Adrenal gland (tissue), 19 donors: ENCODE measurements at places on chromosomes 5 and 9. TPM values are rescaled to one million over a fixed set of nuclear protein-coding genes. Genes with fewer than 3 reads are reported as not detected.

GRCh38 chr9:70110194-70111041 is 66.8 kb downstream of the MAMDC2 start:
- no peaks in the 10 kb centered on the region for H3K27me3 ChIP-seq
- H3K36me3 ChIP-seq: no peaks in the 10 kb centered on the region
- DNase-seq: no peak

Gene NEUROG1
- total RNA-seq: not detected

Gene MED22
- 37.9 TPM for total RNA-seq

DNA sequence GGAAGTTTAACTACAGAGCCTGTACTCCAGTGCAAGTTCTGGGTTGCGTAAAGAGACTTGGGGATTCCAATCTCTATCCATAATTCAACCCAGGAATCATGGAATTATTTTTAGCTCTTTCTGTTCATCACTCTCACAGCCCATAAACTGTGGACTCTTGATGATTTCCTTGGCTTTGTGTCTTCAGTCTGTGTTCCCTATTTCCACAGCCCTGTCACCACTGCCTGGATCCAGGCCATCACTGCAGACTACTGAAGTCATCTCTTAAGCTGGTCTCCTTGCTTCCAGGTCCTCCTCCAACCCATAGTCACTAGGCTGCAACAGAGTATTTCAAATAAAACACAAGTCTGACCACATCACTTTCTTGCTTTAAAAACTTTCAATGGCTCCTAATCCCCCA is 211.7 kb downstream of the PLK2 start:
- DNase-seq: no peak
- H3K4me3 ChIP-seq: no peak overlapping the region
- H3K27ac ChIP-seq: no peak overlapping the region
- H3K36me3 ChIP-seq: no peaks in the 10 kb centered on the region

GRCh38 chr9:93815135-93815534 is 140.0 kb downstream of the BARX1 start:
- H3K36me3 ChIP-seq: no peaks in the 10 kb centered on the region
- no peak overlapping the region for H3K27ac ChIP-seq
- no peak overlapping the region for H3K4me3 ChIP-seq
- H3K27me3 ChIP-seq: peaks cover 5% of the 10 kb centered on the region
- H3K4me1 ChIP-seq: no peaks in the 10 kb centered on the region

DNA sequence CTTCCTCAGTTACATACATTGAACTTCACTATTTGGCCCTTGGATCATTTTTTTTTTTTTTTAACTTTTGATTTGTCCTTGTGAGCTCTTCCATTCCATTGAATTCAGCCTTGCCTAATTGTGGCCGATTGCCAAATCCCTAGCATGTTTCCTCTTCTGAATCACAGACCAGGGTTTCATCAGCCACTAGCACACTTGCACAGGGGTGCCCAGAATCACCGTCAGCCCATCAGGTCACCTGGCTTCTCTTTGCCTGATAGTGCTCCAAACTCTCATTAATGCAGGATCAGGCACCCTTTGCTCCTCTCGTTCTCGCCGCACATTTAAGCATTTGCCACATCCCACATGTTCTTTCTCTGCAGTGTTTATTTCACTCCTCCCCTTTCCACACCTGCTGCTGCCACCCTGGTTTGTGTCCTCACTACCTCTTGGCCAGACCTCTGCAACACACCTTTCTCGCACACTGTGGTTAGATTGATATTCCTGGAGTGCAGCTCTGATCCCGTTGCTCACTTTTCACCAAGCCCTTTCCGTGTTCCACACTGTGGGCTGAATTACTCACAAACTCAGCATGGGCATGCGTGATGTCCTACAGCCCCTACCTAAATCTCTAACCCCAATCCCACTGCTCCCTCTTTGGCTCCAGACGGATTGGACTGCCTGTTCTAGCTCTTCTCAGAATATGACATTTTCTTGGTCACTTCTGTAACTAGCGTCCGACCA is 9.8 kb downstream of the PIK3R1 start:
- peaks cover 65% of the 10 kb centered on the region for H3K4me1 ChIP-seq
- no peaks in the 10 kb centered on the region for H3K27me3 ChIP-seq
- DNase-seq: peak; percentile 93
- no peak overlapping the region for H3K4me3 ChIP-seq
- H3K27ac ChIP-seq: no peak overlapping the region
- peaks cover 20% of the 10 kb centered on the region for H3K36me3 ChIP-seq

DNA sequence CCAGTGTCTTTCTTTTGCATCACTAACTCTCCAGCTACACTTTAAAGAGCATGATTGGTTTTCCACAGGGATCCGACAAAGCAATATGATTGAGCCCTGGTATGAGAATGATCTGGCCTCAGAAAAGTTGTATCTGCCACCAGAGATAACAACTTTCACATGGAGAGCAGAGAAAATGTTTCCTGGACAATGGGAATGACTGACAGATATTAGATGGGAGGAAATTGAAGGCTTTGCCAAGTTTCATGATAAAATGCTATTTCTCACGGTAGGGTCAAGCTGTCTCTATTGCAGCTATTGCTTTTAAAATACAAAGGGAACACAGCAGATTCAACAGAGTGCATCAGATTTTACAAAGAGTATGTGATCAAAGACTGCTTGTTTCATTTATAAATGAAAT is 56.4 kb upstream of the GLIS3 start:
- no peaks in the 10 kb centered on the region for H3K4me1 ChIP-seq
- H3K27me3 ChIP-seq: no peaks in the 10 kb centered on the region
- no peaks in the 10 kb centered on the region for H3K36me3 ChIP-seq

DNA sequence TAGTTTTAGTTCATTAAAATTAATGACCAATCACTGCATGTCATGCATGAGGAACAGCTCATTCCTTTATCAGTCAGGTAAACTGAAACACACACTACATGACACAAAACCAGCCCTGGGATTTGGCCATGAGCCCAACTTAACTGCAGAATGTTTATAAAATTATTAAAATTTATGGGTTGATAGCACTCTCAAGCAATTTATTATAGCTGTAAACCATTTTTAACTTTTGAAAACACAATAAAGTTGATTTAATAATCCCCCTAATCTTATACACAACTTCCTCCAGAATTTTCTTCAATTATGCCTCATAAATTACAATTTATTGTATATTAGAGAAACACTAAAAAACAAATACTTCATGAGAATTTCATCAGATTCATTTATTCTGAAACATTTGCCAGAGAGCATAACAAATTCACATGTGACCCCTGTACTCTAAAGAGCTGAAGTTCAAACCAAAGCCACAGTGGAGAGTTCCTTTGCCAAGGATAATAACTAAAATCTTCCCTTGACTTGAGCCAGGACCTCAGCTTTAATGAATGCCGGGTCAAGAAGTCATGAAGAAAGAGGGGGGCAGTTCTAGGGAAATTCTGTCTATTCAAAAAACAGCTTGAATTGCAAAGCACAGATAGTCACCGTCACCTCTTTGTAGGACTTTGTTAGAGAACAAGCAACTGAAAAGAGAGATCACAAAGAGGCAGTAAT is 763.7 kb upstream of the GRAMD2B start:
- H3K4me3 ChIP-seq: no peak overlapping the region
- no peaks in the 10 kb centered on the region for H3K36me3 ChIP-seq
- no peaks in the 10 kb centered on the region for H3K27me3 ChIP-seq
- no peaks in the 10 kb centered on the region for H3K4me1 ChIP-seq

Gene RUFY1
- total RNA-seq: 65.3 TPM

DNA sequence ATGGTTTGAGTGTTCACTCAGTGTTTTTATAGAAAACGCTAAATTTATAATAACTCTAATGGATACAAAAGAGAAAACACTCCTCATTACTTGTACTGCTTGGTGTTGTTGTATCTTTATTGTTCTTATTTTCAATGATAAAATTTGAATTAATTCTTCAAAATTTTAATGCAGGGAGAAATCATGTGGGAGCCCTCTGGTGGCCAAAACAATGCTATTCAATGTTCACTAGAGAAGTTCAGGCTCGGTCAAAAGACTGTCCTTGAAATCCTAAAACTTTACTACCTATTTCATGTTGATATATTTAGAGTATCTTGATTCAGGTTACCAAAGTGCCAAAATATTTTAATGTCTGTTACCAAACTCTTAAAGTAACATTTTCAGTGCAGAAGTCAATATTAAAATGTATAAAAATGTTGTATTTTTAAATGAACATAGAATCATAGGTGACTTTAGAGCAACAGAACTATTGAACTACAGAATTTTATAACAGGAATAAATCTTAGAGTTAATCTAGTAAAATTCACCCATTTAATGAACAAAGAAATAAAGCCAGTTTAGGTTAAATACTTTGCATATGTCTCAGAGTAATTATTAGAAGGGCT is 1259.8 kb downstream of the PTPRD start:
- H3K27ac ChIP-seq: no peak overlapping the region
- no peaks in the 10 kb centered on the region for H3K36me3 ChIP-seq
- no peaks in the 10 kb centered on the region for H3K27me3 ChIP-seq
- no peaks in the 10 kb centered on the region for H3K4me1 ChIP-seq
- no peak for DNase-seq
- no peak overlapping the region for H3K4me3 ChIP-seq

Gene SHISAL2B
- total RNA-seq: not detected

Gene CCDC183
- 2.2 TPM for total RNA-seq

DNA sequence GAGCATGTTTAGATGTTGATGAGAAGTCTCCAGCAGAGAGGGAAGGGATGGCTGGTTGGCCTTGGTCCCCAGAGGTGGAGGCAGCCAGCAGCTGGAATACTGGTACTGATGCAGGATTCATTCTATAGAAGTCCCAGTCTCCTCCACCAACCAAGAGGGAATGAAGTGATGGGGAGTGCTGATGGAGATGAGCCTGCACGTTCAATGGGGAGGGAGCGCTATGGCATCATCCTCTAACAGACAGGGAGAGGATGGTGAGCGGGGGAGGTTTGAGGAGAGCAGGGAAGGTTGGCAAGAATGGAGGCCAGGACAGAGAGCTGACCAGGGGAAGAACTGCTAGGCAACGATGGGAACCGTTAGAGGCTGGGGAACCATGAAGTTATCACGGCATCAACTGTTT is 159.8 kb upstream of the MVB12B start:
- no peaks in the 10 kb centered on the region for H3K36me3 ChIP-seq
- H3K4me1 ChIP-seq: no peaks in the 10 kb centered on the region
- peaks cover 7% of the 10 kb centered on the region for H3K27me3 ChIP-seq

Gene NMUR2
- not detected for total RNA-seq

DNA sequence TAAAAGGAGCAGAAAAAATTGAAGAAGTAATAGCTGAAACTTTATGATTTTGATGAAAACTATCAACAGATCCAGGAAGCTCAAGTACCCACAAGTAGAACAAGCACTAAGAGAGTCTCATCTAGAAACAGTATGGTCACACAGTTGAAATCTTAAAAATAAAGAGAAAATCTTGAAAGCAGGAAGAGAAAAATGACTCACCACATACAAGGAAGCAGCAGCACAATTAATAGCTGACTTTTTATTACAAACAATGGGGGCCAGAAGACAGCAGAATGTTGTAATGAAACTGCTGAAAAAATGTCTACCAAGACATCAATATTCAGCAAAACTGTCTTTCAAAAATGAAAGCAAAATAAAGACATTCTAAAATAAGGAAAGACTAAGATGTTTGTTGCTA is 1108.3 kb upstream of the DMAC1 start:
- no peaks in the 10 kb centered on the region for H3K4me1 ChIP-seq
- H3K36me3 ChIP-seq: no peaks in the 10 kb centered on the region
- H3K4me3 ChIP-seq: no peak overlapping the region
- H3K27me3 ChIP-seq: no peaks in the 10 kb centered on the region

GRCh38 chr5:134145779-134146581 is 30.8 kb downstream of the SKP1 start:
- H3K4me3 ChIP-seq: no peak overlapping the region
- peaks cover 78% of the 10 kb centered on the region for H3K36me3 ChIP-seq
- no peak overlapping the region for H3K27ac ChIP-seq
- H3K27me3 ChIP-seq: no peaks in the 10 kb centered on the region
- H3K4me1 ChIP-seq: peaks cover 19% of the 10 kb centered on the region

Gene PCDHA1
- 0.11 TPM for total RNA-seq

GRCh38 chr9:96447406-96447805 is 2.6 kb upstream of the HABP4 start:
- H3K27me3 ChIP-seq: no peaks in the 10 kb centered on the region
- DNase-seq: no peak
- H3K4me1 ChIP-seq: peaks cover 4% of the 10 kb centered on the region
- no peaks in the 10 kb centered on the region for H3K36me3 ChIP-seq
- no peak overlapping the region for H3K4me3 ChIP-seq

Gene NEURL1B
- 44.2 TPM for total RNA-seq

DNA sequence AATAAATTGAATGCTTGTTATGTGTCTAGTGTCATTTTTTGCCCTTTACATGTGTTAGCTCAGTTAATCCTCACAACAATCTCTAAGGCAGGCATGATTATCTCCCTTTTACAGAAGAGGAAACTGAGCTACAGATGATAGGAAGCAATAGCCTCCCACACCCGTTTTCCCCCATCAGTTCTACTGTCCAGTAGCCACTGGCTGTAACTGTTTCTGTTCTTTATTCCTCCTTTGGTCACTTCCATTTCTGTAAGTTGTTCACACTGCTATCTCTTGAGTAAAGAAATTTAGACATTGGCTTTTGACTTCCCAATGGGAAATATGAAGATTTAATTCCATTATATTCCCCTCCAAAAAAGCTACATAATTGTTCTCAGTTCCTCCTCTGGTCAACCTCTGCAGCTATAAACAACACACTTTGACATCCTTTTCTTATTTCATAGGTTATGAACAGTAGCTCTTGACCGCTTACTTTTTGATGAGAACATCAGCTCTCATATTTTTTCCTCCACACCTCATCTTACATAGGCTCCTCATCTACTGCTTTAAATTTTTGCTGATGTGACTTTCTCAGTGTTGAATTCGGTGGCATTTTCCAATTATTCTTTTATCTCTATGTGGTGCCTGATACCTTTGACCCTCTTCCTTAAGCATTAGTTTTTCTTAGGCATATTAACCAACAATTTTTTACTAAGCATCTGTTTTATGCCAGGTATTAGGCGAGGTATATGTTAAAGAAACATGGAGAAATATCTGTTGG is 21.4 kb downstream of the SPZ1 start:
- H3K36me3 ChIP-seq: no peaks in the 10 kb centered on the region
- H3K27me3 ChIP-seq: no peaks in the 10 kb centered on the region
- no peak for DNase-seq
- no peak overlapping the region for H3K4me3 ChIP-seq
- no peaks in the 10 kb centered on the region for H3K4me1 ChIP-seq

- H3K4me1 ChIP-seq: peaks cover 31% of the 10 kb centered on the region
- no peak overlapping the region for H3K27ac ChIP-seq
- H3K36me3 ChIP-seq: no peaks in the 10 kb centered on the region
- no peak for DNase-seq
- no peak overlapping the region for H3K4me3 ChIP-seq
Observed at GRCh38 chr9:84667571-84668195, 1.8 kb upstream of the NTRK2 start.

GRCh38 chr9:92973700-92974099 is 26.4 kb downstream of the FGD3 start:
- H3K27me3 ChIP-seq: no peaks in the 10 kb centered on the region
- no peaks in the 10 kb centered on the region for H3K4me1 ChIP-seq
- no peak overlapping the region for H3K4me3 ChIP-seq
- peak; percentile 29 for DNase-seq
- H3K27ac ChIP-seq: no peak overlapping the region

- peak; percentile 26 for DNase-seq
- H3K27me3 ChIP-seq: no peaks in the 10 kb centered on the region
- H3K36me3 ChIP-seq: peaks cover 60% of the 10 kb centered on the region
- H3K27ac ChIP-seq: peak overlapping the region; percentile 87
- H3K4me3 ChIP-seq: no peak overlapping the region
Observed at GRCh38 chr9:33265211-33265865, 489 bp downstream of the CHMP5 start.

Gene ADGRD2
- total RNA-seq: not detected

Gene SCGB3A2
- total RNA-seq: not detected

GRCh38 chr5:140113180-140113698 is 670 bp upstream of the PURA start:
- H3K27me3 ChIP-seq: no peaks in the 10 kb centered on the region
- H3K4me3 ChIP-seq: peak overlapping the region; percentile 65
- H3K4me1 ChIP-seq: peaks cover 80% of the 10 kb centered on the region
- peak overlapping the region; percentile 84 for H3K27ac ChIP-seq
- no peaks in the 10 kb centered on the region for H3K36me3 ChIP-seq
- DNase-seq: peak; percentile 47
